Choroid plexus epithelial cell (primary cell): ENCODE measurements at places on chromosomes 4 and X.

GRCh38 chr4:161249779-161250440 lies 913.9 kb downstream of the FSTL5 start:
- DNase-seq, result no peak

GRCh38 chr4:8267077-8267476 lies 2.5 kb upstream of the HTRA3 start:
- DNase-seq, result peak; percentile 60

DNA sequence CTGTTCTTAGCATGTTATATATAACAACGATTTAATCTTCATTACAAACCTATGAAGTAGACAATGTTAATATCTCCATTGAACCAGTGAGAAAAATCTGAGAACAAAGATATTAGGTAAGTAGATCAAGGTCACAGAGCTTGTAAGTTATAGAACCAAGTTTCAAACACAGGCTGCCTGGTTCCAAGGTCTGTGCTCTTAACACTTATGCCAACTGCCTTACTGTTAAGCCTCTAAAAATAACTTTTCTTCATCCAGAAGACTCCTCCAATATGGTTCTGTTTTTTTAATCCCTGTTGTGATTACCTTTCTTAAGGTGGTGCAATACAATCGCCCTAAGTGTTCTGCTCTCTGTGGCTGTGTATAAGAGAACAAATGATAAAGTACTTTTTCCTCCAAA lies 282.0 kb upstream of the GRID2 start:
- DNase-seq, result no peak

- DNase-seq, result no peak
Measured at GRCh38 chr4:120261117-120261516, 194.5 kb upstream of the MAD2L1 start.

DNA sequence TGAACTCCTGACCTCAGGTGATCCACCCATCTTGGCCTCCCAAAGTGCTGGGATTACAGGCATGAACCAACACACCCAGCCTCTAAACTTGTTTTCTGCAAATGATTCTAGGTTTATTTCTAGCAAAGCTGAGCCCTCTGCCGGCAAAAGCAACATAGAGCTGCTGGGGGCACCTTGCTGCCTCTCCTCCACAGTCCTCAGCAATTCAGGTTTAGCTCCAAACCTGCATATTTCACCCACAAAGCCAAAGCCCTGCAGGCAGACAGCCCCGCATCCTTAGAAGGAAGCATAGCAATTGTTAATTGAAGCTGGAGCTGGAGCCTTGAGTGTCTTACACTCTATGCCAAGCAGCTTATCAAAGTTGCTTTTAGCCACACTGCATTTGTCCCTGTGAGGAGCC lies 24.9 kb upstream of the OCIAD2 start:
- DNase-seq, result no peak

GRCh38 chr4:119498527-119498926 lies 130.1 kb downstream of the PDE5A start:
- DNase-seq, result peak; percentile 96

- peak; percentile 67 for DNase-seq
Measured at GRCh38 chr4:147707892-147708672, 23.8 kb upstream of the ARHGAP10 start.

- no peak for DNase-seq
Measured at GRCh38 chr4:8878421-8878820, 6.8 kb upstream of the HMX1 start.

DNA sequence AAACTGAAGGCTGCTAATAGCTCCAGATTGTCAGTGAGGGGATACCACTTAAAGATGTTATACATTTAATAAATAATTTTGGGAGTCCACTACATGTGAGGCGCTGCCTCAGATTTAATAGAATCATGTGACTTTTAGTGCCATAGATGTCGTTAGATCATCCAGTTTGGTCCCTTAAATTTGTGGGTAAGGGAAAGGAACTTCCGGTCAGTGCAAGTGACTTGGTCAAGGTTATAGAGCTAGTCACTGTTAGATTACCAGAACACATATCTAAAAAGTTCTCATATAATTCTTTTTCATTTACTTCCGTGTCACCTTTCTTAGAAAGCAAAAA lies 529 bp upstream of the UBA6 start:
- no peak for DNase-seq

DNA sequence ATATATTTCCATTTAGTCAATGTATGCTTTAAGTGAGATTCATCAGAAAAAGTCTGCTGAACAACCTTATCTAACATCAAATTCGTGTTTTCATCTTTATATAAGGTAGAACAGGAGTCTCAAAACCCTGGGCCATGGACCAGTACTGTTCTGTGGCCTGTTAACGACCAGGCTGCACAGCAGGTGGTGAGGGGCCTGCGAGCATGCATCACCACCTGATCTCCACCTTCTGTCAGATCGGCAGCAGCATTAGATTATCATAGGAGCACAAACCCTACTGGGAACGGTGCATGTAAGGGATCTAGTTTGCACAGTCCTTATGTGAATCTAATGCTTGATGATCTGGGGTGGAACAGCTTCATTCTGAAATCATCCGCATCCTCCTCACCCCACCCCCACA lies 3.2 kb downstream of the CTSO start:
- DNase-seq, result no peak

DNA sequence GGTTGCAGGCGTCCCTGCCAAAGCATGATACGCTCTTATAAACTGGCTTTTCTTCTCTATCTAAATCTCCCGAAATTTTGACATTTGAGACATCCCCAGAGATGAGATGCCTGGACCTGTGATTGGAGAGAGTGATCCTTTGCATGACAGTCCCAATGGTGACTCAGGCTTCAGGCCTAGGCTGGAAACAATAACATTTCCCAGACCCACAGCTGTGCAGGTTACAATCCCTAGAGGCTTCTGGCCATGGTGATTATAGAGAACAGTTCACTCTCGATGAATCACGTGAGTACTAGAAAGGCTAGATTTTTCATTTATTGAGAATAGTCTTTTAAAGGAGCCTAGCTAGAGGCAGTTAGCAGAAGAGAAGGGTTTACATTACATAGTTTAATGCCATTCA lies 75.9 kb downstream of the SPATA18 start:
- DNase-seq, result no peak

DNA sequence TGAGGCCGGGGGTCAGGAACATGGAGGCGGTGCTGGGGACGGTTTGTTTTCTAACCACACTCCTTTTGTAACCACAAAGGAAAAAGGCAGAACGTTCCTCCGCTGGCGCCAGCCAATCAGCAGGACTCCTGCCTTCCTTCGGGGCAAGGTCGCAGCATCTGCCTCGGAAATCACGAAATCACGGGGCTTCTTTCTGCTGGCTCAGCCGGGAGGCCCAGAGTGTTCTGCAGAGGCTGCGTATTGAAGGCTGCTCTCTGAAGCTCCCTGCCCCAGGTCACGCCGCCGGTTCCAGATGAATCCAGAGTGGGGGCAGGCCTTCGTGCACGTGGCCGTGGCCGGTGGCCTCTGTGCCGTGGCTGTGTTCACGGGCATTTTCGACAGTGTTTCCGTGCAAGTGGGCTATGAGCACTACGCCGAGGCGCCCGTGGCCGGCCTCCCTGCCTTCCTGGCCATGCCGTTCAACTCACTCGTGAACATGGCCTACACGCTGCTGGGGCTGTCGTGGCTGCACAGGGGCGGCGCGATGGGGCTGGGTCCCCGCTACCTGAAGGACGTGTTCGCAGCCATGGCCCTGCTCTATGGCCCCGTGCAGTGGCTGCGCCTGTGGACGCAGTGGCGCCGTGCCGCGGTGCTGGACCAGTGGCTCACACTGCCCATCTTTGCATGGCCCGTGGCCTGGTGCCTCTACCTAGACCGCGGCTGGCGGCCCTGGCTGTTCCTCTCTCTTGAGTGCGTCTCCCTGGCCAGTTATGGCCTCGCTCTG lies 9.4 kb downstream of the TMEM187 start:
- DNase-seq, result peak; percentile 94

- DNase-seq, result no peak
Measured at GRCh38 chr4:111475666-111476065, 669.6 kb upstream of the FAM241A start.

DNA sequence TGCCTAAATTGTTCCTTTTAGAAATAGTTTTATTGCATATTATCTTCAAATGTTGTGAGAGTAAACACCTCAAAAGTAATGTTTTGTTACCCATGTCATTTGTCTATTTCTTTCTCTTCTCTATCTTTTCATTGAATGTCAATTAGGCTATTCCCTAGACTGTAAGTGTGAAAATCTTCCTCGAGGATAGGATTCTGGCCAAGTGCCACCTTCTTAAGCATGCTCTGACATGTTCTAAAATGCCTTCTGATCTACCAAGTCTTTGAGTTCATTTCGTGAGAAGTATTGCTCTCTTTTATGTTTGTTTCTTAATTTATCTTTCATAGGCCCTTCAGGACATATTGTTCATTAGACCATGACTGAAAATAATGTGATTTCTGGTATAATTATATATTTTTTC lies 44.1 kb upstream of the TLL1 start:
- peak; percentile 12 for DNase-seq

DNA sequence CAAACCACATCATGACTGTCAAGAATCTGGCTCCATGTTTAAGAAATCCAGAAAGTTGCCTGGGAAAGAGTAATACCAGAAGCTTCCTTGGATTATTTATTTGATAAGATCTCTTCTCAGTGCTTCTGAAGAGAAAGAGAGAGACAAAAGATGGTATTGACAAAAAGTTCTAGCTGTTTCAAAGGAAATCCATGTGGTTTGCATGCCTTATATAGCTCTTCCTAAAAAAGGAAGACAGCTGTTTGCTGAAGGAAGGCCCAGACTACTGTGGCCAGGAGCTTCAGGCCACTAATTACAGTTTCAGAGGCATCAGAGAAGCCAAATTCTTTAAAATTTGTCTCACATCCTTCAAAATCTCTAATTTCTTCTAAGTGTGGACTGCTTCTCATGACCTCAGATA lies 565.2 kb upstream of the SLIT2 start:
- DNase-seq, result no peak

DNA sequence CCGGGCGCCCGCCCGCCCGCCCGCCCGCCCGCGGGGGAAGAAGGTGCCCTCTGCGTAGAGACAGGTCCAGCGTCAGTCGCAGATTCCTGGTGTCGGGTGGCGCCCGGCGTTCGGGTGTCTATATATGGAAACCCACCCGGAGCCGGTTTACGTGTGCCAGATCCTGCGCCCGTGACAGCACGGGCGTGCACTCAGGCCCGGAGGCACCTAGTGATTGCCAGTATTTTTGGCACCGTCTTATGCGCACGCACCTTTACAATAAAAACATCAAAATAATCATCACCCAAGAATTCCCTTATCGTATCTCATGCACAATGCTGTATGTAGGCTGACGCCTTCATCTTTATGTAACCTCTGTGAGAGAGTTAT lies 519 bp downstream of the SLC25A4 start:
- DNase-seq, result peak; percentile 16

GRCh38 chrX:50818986-50819385 lies 5.0 kb upstream of the SHROOM4 start:
- DNase-seq, result peak; percentile 29

GRCh38 chr4:30768277-30768676 lies 48.1 kb downstream of the PCDH7 start:
- peak; percentile 26 for DNase-seq

- DNase-seq, result no peak
Measured at GRCh38 chr4:3091464-3091863, 17.0 kb downstream of the HTT start.

DNA sequence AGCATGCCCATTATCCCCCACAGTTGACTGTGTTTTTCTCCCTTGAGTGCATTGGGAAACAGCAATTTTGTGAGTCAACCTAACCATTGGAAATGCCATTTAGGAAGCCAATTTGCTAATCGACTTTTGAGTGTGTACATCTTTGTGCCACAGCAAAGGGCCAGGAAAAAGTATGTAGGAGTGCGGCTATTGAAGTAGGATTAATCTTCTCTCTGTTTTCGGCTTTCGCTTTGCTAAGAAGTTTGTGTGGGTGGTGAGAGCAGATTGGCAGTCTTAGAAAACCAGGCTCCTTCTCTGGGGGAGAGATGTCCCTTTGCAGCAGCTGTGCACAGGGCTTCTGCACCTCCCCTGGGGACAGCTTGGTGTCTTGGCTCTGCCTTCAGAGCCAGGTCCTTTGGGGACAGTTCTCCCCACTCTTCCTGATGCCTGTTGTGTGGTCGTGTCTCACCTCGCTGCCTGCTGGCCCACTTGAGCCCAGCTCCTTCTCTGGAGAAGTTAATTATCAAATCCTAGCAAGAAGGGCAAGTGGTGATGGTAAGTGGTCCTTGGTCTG lies 74.5 kb downstream of the GEMIN8 start:
- no peak for DNase-seq

- no peak for DNase-seq
Measured at GRCh38 chrX:136761421-136761820, 19.3 kb downstream of the ARHGEF6 start.

DNA sequence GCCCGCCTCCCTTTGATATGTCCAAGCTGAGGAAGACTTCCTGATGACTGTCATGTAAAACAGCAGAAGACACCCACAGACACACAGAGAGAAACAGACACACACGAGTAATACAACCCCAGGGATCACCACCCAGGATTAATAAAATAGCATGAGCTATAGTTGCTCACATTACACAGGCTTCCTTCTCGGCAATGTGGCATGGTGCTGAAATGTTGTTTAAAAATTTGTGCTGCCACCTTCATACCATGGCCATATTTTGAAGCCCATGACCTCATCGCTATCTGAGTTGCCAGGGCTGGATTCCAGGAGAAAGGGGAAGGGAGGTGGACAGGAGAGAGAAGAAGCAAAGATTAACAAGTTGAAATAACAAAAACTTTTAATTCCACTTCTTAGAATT lies 111.7 kb downstream of the SYNPO2 start:
- no peak for DNase-seq

GRCh38 chrX:14303891-14304290 lies 225.4 kb upstream of the GLRA2 start:
- DNase-seq, result no peak

DNA sequence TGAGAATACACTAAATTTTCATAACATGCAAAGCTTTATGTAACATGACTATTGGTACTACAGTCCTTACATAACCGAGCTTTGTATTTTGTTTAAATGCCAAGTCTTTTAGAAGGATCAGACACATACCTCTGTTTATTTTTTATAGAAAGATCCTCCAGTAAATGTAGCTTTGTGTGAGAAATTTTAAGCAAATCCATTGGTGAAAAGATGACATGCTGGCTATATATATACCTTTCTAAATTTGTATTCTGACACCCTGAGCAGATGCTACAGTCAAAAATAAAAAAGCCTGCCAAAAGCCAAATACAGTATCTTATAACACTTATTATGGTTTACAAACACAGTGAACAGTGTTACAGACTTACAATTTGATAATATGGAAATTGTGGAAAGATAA lies at the start of gene YIPF7:
YIPF7 (minus strand) TSS at position 201 of the 400 bp plus-strand sequence. CDS start 1,525 bp downstream, outside the sequence.
- no peak for DNase-seq

DNA sequence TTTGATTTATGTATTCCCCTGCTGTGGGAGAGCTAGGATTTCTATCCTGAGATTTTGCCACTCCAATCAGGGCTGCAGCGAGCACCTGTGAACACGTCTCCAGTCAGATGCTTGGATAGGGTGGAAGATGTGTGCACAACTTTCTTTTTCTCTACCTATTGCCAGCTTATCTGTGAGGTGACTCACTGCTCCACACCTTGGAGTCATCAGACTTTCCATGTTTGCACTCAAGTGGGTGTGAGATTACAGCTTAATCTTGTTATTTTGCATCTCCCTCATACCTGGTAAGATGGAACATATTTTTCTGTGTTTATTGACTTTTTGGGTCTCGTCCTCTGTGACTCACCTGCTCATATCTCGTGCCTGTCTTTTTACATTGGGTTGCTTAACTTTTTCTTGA lies 32.2 kb downstream of the PSAPL1 start:
- no peak for DNase-seq
